NAMALWA (cell line): ENCODE measurements at places on chromosomes 3 and 15.

DNA sequence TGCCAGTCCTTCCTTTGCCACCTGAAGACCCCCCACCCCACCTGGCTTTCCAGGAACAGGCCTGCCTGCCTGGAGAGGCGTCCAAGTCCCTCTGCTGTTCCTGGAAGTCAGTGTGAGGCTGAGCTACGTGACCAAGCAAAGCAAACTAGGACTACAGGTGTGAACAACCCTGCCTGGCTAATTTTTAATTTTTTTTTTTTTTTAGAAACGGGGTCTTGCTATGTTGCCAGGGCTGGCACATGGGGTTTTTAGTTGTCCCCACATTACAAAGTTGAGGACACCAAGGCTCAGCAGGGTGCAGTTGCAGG lies 17.4 kb downstream of the HEMK1 start:
- no peak for DNase-seq

DNA sequence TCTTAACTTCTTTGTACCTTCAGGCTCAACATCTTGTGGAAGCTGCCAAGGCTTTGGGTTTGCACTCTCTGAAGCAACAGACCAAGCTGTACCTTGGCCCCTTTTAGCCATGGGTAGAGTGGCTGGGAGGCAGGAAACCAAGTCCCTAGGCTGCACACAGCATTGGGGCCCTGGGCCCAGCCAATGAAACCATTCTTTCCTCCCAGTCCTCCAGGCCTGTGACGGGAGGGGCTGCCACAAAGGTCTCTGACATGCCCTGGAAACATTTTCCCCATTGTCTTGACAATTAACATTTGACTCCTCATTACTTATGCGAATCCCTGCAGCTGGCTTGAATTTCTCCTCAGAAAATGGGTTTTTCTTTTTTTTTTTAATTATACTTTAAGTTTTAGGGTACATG lies 253.1 kb upstream of the GADL1 start:
- DNase-seq: no peak

GRCh38 chr3:133413161-133414020 lies 13.5 kb downstream of the BFSP2 start:
- DNase-seq: peak; percentile 74

- no peak for DNase-seq
Measured at GRCh38 chr3:110362751-110363150, 708.9 kb upstream of the NECTIN3 start.

DNA sequence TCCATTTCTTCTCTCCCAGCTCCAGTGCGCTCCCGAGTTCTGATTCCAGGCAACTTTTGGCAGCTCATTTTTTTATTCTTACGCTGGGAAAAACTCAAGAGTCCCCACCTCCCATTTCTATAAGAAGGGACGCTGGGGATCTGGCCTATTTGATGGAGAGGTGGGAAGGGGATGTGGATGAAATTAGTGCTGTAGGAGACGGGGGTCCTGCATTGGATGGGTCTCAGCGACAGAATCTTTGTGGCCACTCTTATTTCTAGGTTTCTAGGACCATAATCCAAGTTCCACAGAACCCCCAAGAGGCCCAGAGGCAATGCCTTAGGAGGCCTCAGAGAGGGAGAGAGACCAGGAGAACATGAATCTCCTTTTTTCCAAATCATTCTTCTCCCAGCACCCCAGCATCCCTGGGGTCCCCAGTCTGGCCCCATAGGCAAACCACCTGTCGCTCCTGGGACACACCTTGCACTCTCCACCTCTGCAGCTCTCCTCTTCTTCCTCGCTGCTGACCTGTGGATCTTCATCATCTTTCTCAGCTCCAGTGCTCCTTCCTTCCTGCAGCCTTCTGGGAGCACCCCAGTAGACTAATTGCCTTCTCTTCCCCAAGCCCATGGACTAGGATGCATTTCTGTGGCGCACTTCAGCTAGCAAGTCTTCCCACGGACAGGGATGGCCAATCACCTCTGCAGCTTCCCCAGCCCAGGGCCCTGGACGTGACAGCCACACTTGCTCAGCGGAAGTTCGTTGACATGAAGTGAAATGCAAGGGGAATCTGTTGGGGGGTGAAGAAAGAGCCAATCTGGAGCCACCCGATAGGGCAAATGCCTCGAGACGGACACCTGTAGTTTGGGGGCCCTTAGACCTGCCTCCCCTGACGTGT lies 100.1 kb upstream of the ALDH1A3 start:
- no peak for DNase-seq

DNA sequence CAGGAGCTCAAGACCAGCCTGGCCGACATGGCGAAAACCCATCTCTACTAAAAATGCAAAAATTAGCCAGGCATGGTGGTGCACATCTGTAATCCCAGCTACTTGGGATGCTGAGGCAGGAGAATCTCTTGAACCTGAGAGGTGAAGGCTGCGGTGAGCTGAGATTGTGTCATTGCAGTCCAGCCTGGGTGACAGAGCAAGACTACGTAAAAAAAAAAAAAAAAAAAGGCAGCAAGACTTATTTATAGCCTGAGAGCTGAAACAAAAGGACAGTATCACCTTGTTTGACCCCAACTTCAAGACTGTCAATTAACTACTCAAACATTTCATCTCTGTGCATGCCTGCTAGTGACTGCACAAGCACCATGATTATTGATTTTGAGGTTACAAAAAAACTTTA lies 478.9 kb upstream of the GBE1 start:
- DNase-seq: no peak

- peak; percentile 99 for DNase-seq
Measured at GRCh38 chr15:40160689-40161688, at the start of gene BUB1B. BUB1B (plus strand) TSS chr15:40161069; CDS start chr15:40161221, 152 bp downstream.

- peak; percentile 42 for DNase-seq
Measured at GRCh38 chr3:160444411-160444810, 5.2 kb downstream of the TRIM59 start.

DNA sequence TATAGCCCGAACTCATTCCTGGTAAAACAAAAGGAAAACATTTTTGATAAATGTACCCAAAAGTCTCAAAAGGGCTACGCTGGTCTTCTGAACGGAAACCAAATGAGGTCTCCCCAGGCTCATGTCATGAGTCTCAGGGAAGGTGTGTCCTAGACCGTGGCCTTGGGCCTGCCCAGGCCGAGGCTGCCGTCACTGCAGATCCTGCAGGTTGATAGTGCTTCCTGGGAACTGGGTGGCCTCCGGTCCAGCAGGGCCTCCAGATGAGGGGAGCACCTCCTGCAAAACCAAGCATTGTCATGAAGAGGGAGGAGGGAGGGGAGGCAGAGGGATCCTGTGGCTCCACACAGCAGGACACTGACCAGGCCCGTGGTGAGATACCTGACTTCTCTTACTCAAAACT lies 37.5 kb downstream of the ZXDC start:
- DNase-seq: no peak

DNA sequence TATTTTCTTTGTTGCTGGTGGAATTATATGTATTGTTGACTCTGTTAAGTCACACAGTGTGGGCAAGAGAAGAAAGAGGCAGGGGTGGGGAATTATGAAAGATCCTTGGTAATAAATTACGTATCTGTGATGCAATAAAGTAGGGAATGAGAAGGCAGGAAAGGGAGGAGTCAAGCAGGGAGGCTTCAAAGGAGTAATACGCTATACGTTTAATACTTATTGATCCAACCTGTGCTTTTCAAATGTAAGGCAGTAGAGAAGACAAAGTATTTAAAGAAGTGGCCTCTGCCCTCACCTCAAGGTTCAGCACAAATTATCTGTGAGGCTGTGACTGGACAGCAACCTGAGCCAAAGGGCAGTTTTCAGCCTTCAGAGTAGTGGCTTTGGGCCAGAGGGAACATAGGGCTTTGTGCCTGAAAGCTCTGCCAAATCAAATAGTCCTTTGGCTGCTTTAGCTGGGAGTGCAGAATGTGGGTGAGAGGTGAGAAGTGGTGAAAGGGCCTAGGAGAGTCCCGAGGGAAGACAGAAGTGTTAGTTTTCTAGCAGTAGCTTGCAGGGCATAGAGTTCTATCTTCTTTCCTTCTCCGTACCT lies 1.2 kb upstream of the PLIN1 start:
- no peak for DNase-seq

- DNase-seq: peak; percentile 68
Measured at GRCh38 chr15:38129531-38130204, 123.0 kb upstream of the SPRED1 start.

DNA sequence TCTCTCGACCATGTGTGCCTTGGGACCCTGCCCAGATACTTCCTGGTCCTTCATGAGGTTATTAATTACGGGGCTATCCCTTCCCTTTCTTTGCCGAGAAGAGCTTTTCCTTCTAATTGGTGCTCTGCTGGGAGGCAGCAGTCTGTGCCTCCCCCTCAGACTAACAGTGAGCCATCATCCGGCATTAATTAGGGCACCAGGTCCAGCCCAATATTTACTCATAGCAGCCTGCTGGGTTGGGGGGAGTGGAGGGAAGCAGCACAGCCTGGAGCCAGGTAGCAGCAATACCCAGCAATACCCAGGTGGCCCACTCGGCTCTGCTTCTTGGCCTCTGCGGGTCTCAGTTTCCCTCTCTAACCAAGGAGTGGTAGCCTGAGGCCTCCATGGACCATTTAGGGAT lies 20.1 kb downstream of the CACNA2D2 start:
- no peak for DNase-seq

GRCh38 chr15:101446518-101447167 lies 42.9 kb downstream of the PCSK6 start:
- no peak for DNase-seq

DNA sequence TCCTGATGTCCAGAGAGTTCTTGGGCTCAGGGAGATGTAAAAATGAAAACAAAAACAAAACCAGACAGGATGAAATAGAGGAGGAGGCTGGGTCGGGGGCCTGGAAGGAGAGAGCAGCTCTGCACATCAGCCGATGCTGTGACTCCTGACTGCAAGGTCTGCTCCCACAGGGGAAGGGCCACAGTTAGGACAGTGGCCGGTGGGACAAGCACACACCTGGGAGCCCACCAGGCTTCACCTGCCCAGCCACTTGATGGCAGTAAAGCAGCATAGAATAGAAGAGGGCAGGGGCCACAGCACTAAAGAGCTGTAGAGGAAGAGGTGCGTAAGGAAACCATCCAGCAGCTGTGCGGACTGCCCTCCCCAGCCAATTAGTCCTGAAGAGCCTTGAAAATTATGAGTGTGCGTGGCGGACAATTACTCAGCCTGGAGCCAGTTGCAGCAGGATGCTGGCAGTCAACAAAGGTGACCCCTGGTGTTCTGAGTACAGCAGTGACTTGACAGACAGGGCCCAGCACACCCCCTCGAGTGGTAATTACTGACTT lies 29.8 kb downstream of the ALS2CL start:
- DNase-seq: no peak

- DNase-seq: no peak
Measured at GRCh38 chr3:77040216-77040615, 317 bp downstream of the ROBO2 start.

GRCh38 chr15:100078511-100079220 lies 263.1 kb downstream of the ADAMTS17 start:
- DNase-seq: no peak

DNA sequence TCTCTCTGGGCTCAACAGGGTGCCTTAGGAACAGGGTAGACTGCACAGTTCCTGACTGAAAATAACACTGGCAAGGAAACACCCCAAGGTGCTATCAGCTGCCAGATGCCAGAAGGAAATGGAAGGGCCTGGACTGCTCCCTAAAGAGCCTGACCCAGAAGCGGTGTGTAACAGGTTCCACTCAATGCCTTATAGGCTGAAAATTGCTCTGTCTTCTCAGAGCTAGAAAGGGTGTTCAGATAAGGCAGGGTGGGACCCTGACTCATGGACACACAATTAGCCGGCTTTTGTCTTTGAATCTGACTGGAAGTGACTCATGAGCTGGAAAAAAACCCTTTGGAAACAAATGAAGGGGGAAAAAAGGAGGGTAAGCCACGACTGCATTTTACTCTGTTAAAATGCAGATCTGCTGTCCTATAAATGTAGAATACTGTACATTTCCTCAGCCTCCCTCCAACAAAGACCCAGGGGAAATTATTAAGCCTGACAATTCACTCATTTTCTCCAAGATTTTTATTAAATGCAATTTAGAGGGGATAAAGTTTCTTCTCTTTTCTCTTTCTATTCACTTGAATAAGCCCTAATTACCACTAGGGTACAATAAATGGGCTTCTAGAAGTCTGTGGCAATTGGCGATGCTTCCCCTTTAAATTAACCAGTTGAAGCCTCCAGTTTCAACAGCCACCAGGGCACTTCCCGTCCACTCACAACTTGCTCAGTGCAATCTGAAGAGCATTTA lies 160.2 kb upstream of the TBL1XR1 start:
- peak; percentile 77 for DNase-seq

GRCh38 chr3:29284497-29284896 lies 3.6 kb downstream of the RBMS3 start:
- no peak for DNase-seq

DNA sequence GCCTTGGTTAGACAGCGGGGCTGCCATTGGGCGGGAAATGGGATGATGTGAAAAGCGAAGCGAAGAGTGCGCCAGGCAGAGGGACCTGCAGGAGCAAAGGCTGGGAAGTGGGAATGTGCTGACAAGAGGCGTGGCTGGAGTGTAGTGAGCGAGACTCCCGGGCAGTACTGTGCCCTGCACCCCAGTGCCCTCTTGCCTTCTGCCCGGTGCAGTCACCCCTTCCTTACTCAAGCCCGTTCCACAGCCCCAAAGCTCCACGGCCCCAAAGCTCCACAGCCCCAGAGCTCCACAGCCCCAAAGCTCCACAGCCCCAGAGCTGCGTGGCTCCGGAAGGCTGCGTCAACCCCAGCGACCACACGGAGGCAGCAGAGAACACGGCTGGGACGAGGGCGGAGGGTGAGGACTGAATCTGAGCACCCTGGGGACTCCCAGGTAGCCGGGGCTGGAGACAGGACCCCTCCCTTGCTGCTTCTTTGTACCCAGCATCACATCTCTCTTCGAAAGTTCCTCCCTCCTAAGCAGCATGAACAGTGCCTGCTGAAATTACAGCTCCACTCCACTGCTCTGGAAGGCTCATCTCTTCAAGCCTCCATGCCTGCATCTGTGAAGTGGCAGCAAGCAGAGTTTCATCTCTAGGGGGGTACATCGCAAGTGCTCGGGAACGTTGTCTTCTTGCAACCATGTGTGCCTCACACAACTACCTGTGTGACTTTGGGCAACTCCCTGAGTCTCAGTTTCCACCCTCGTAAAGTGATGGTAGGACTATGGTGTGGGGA lies 108.9 kb downstream of the FBLN2 start:
- DNase-seq: peak; percentile 72

DNA sequence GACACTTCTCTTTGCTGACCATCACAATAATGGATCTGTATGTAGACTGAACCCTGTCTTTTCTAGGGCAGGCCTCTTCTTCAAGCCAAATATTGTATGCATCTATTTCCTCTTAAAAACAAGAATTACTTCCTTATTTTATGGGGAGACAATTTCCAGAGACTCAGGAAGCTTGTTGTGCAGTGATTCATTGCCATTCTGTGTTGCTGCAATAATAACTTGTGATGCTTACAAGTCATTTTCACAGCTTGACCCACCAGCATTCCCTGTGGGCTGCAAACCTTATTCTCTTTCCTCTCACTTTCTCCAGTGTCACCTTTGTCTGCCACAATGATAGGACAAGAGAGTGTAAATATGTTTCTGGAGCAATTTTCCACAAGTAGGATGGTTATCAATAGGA lies 276.7 kb upstream of the SGO1 start:
- no peak for DNase-seq

GRCh38 chr15:74174219-74174957 lies 878 bp downstream of the ISLR start:
- no peak for DNase-seq
